Activated CD4-positive, alpha-beta T cell treated with anti-CD3 and anti-CD28 coated beads, Interleukin-2, amount 10 ng/mL, durations not matched to agents 7 days and 5 days (primary cell): ENCODE measurements at places on chromosomes 7 and 10.

DNA sequence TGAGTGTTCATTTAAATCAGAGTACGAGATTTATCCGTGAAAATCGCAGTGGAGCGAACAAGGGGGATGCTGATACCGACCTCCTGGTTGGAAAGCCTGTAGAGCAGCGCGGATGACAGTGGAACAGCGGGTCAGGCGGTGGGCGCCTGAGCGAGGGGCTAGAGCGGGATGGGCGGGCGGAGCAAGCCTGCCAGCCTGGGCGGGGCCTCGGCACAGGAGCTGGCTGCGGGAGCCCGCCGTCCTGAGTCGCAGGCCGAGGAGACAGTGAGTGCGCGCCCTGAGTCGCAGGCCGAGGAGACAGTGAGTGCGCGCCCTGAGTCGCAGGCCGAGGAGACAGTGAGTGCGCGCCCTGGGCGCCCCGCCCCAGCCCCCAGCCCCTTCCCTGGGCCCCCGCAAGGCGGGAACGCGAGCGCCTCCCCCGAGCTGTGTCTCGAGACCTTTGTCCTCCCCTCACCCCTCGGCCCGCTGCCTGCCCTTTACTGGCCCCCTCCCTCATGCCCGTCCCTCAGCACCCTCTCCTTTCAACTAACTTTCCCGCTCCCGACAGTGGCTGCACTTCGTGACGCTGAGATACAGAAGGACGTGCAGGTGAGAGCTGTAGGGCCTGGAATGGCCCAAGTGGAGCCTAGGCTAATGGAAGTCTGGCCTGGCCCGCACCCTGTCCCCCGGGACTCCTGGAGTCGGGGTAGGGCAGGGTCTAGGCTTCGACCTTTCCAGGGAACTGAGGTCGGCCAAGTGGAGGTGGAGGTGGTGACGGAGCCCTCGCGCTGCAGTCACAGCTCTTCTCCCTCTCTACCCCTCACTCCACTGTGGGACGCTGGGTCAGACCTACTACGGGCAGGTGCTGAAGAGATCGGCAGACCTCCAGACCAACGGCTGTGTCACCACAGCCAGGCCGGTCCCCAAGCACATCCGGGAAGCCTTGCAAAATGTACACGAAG is at the start of gene AS3MT:
TSS of gene AS3MT (plus strand) at position 213 of the 941 bp plus-strand sequence. CDS start at position 336, 123 bp downstream.
- DNase-seq = peak; percentile 17

DNA sequence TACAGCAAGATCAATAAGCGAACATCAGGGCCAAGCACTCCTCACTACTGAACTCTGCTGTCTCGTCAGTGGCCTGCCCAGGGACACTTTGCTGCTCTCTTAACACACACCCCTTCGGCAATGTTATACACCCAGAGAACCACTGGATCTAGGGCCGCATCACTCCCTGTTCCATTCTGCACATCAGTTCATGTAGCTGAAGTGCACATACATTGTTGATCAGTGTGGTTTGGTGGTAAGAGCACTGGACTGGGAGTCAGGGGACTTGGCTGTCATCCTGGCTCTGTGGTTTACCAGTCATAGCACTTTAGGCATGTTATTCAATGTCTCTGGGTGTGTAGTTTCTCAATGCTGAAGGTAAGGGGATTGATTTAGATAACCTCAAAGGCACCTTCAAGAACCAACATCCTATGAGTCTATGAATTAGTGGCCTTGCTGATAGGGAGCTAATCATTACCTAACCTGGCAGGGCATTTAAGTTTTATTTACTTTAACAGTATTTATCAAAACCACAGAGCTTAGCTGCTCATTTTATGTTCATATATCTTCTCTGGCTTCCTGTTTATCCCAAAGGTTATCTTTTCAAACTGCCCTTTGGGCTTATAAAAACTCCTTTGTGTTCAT is 24.8 kb downstream of the DUSP5 start:
- peak; percentile 37 for DNase-seq

GRCh38 chr10:33040436-33040835 is 82.4 kb upstream of the ITGB1 start:
- DNase-seq = no peak

DNA sequence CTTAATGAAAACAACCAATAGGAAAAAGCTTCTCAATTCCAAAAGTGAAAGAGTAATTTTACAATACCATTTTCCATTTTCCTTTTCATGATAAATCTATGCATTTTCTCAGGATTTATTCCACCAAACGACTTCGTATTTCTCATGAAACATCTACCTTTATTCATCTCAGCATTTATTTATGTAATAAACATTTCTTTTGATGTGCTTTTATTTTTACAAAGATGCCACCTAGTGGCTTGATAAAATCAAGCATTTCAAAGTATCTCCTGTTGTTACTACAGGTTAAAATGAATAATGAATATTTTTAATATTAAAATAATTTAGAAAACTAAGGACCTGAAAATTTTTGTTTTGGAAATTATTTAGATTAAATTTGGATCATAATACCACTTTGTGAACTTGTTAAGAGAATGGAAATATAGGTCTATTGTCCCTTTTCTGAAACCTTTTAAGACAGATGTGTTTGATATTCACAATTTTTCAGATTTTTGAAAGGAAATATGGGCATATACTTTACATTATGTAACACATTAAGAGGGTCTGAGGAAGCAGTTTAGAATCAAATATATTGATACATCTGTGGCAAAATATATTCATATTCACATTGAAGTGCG is 2.7 kb upstream of the IQUB start:
- DNase-seq = no peak

DNA sequence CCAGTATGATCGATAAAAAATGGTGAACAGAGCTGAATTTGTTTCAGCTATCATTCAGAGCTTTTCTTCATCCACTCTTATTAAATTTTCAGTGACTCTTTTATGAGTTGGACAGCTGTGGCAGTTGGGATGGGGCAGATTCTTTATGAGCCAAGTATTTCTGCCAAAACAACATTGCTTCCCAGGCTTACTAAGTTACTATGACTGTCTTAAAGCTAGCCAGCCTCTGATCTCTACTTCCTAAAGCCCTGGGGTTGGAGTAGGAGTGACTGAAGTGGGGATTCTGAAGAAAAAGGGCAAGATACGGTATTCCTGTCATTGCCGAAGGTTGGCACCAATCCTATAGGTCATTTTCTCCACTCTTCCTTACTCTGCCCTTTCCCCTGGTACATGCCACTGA is 12.7 kb downstream of the RPP30 start:
- DNase-seq = no peak

DNA sequence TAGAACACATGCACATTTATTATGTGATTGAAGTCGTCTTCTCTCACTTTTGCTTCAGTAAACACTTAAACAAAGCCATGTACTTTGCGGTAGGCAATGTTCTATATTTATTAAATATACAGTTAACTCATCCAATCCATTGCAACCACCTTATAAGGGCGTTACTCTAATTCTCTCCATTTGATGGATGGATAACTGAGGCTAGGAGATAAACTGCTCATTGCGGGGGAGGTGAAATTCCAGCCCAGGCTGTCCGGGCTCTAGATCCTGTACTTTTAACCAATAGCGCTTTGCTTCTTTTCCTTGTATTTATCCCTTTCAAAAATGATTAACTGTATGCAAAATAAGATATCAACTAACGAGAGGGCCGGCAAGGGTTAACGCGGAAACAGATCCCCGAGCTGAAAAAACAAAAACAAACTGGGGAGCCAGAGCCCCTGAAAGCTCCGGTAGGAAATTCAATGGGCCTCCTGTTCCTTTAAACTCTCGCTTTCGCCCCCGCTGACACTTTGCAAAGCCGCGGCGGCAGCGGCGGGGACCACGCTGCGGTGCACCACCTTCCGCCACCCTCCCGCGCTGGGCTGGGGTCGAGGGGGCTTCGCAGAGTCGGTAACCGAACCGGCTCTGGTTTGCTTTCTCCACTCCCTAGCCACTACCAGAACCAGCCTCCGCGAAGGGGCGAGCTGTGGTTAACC is 1.0 kb upstream of the PLXDC2 start:
- DNase-seq = no peak

DNA sequence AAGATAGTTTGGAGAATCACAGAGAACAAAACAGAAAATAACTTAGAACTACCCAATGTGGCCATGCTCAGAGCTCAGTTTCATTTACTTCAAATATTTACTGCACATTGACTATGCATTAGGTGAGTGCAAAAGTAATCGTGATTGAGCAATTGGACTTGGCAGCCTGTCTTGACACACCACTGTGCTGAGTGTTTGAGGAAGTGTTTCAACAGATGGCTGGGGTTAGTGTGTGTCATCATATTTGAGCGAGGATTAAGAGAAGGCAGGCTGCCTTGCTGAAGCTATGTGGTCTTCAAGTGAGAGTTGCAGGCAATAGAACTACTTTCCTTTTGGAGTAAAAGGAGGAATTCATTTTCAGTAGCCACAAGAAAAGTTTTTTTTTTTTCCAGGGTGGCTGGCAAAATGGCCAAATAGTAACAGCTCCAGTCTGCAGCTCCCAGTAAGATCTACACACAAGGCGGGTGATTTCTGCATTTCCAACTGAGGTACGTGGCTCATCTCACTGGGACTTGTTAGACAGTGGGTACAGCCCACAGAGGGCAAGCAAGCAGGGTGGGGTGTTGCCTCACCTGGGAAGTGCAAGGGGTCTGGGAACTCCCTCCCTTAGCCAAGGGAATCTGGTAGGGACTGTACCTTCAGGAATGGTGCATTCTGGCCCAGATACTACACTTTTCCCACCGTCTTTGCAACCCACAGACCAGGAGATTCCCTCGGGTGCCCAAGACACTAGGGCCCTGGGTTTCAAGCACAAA is 37.6 kb downstream of the AKR1C4 start:
- DNase-seq = no peak

DNA sequence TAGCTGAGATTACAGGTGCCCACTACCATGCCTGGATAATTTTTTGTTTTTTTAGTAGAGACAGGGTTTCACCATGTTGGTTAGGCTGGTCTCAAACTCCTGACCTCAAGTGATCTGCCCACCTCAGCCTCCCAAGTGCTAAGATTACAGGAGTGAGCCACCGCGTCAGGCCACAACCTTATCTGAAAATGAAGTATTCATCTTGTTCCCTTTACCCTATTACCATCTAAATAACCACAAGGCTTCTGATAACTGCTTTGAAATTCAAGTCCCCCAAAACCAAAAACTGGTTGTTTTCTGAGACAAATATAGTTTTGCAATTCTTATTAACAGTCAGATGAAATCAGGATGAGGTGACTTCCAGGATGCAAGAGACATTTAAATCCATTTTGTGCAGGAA is 2.4 kb downstream of the TCTN3 start:
- no peak for DNase-seq

- DNase-seq = no peak
Observed at GRCh38 chr7:102175423-102176170, 111.1 kb upstream of the SH2B2 start.

DNA sequence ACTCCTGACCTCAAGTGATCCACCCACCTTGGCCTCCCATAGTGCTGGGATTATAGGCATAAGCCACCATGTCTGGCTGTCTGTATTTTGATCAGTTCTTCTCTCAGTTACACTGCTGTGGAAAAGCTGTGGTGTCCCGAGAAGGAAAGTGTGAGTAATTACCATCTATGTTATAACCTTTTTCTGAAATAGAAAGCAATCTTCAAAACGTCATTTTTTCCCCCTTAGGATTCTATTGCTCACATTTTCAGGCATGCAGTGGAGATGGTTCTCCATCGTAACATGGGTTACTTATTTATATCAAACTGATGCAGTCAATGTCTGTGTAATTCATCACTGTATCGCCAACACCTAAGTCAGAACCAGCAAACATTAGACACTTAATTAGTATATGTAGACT is 103.5 kb upstream of the FAM3C start:
- DNase-seq = no peak

- peak; percentile 66 for DNase-seq
Observed at GRCh38 chr7:150756858-150757257, 19.6 kb downstream of the GIMAP5 start.

- DNase-seq = no peak
Observed at GRCh38 chr10:32379950-32380551, 33.1 kb upstream of the EPC1 start.

DNA sequence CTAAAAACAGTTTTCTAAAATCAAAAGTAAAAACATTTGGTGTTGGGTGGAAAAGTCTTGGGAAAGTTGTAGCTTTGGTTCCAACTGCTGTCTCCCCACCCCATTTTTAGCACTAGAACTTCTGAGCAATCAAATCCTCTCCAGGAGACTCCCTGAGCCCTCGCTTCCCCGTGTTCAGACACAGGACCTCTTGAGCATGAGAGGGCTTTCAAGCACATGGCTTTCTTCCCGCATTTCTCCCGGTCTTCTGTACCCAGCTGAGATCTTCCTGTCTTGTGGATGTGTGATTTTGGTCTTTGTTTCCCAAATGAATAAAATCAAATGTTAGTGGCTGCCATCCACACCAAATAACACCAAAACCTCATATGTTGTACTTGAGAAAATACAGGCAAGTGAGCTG is 5.0 kb downstream of the CXCL12 start:
- DNase-seq = no peak

DNA sequence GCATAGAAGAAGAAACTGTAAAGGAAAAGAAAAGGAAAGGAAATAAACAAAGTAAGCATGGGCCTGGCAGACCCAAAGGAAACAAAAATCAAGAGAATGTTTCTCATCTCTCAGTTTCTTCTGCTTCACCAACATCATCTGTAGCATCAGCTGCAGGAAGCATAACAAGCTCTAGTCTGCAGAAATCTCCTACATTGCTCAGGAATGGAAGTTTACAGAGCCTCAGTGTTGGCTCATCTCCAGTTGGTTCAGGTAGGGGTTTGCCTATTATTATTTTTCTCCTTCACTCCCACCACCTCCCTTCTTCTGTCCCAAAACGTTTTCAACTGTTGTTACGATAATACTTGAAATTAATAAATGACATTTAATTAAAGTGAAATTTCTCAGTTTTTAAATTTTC is 139.6 kb downstream of the MLLT10 start:
- DNase-seq = no peak

- DNase-seq = no peak
Observed at GRCh38 chr10:30032125-30032524, 27.3 kb downstream of the JCAD start.

GRCh38 chr7:91242097-91242844 is 22.0 kb upstream of the FZD1 start:
- no peak for DNase-seq

- no peak for DNase-seq
Observed at GRCh38 chr10:14052931-14053330, 277.8 kb downstream of the FRMD4A start.

DNA sequence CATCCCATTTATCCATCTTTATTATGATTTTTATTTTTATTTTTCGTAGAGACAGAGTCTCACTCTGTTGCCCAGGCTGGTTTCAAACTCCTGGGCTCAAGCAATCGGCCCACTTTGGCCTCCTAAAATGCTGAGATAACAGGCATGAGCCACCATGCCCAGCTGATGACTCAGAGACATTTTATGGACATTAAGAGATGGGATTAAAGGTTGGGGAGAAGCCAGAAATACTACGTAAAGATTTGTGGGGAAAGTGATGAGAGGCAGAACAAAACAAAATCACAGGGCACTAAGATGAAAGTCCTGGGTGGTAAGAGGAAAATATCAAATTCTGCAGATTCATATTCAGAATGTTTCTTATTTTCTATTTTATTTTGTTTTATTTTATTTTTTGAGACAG is 7.6 kb downstream of the WNT8B start:
- no peak for DNase-seq

- no peak for DNase-seq
Observed at GRCh38 chr7:138396251-138397070, 63.6 kb upstream of the TRIM24 start.

GRCh38 chr7:17392846-17393245 is 94.4 kb downstream of the AHR start:
- DNase-seq = no peak
